ENCODE measurements at places on chromosomes 11 and 22.

GRCh38 chr11:121112498-121113455, 11.7 kb downstream of the TECTA start:
- peak; percentile 19 for DNase-seq

- DNase-seq: no peak
Observed at GRCh38 chr11:115428306-115428705, 75.9 kb downstream of the CADM1 start.

DNA sequence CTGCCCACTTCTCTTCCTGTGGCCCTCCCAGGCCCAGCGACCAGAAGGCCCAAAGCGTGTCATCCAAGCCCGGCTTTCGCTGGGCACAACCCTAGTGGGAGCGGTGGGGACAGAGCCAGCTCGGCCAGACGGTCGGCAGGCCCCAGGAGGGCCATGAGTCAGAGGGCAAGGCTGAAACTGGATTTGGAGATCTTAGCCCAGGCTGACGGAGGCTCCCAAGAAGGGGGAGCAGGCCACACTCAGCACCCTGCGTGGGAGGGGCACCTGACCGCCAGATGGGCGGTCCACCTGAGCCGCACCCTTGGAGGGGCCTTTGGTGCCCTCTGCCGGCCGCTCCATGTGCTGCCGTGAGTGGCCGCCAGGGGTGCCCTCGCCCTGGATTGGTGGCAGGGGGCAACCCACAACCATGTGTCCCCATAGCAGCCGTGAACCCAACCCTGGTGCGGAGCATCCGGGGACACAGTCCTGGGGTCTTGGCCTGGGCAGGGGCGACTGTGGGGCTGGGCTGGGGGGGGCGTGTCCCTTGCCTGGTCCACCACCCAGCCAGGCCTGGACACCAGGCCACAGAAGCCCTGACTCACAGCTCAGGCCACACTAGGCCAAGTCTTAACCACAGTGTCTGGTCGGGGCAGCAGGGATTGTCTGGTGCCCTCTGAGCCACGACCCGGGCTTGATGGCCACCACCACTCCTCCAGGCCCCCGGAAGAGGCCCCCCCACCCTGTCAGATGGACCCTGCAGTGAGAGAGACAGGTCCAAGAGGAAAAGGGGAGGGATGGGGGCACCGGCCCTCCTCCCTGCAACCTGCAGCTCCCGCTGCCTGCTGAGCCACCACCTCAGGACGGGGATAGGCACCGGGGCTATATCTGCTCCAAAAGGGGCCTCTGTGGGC, 19.2 kb upstream of the TALDO1 start:
- DNase-seq: peak; percentile 80

DNA sequence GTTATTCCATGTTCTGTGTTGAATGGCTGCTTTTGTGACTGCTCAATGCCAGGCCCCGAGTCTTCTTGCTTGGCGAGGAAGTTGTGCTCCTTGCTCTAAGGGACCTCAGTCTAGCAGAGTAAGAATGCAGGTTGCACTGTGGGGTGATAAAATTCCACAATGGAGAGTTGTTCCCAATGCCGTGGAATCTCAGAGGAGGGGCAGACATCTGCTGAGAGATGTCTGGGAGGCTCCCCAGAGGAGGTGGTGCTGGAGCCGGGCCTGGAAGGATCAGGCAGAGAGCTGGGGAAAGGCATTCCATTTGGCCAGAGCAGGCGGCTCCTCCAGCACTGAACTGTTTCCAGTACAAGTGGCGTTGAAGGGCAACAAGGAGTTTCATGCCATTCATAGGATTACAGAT, 55.2 kb downstream of the ST3GAL4 start:
- no peak for DNase-seq

DNA sequence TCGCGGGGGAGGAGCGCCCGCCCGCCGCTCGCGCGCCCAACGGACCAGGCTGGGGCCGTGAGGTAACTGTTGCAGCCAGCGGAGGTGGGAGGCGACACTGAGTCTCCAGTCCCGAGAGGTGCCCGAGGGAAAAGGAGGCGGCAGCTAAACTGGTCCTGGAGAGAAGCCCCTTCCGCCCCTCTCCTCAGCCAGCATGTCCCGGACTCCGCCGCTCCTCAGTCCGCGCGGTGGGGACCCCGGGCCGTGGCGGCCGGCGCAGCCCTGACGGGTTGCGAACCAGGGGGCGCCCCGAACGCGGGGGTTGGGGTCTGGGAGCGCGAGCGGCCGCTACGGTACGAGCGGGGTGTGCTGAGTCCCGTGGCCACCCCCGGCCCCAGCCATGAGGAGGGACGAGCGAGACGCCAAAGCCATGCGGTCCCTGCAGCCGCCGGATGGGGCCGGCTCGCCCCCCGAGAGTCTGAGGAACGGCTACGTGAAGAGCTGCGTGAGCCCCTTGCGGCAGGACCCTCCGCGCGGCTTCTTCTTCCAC, at the start of gene PDE3B:
Gene PDE3B, plus strand, starts transcription at position 108 of the 529 bp plus-strand sequence. Its CDS starts 272 bp downstream, at position 380.
- DNase-seq: peak; percentile 65

All from stimulated activated CD4-positive, alpha-beta T cell treated with anti-CD3 and anti-CD28 coated beads, Interleukin-4, amount 100 ng/mL, for 48 hours (primary cell).